ENCODE measurements at places on chromosomes 4 and X.

- no peak for DNase-seq
These were observed 123.3 kb upstream of the RAI2 start for GRCh38 chrX:17984415-17984814.

- DNase-seq, result no peak
These were observed at the start of gene NEXMIF for GRCh38 chrX:74925225-74926088. NEXMIF (minus strand) TSS chrX:74925452.

GRCh38 chr4:105192474-105192873 is 45.8 kb downstream of the TET2 start:
- DNase-seq, result no peak

GRCh38 chrX:39982948-39983347 is 114.8 kb downstream of the BCOR start:
- DNase-seq, result no peak

DNA sequence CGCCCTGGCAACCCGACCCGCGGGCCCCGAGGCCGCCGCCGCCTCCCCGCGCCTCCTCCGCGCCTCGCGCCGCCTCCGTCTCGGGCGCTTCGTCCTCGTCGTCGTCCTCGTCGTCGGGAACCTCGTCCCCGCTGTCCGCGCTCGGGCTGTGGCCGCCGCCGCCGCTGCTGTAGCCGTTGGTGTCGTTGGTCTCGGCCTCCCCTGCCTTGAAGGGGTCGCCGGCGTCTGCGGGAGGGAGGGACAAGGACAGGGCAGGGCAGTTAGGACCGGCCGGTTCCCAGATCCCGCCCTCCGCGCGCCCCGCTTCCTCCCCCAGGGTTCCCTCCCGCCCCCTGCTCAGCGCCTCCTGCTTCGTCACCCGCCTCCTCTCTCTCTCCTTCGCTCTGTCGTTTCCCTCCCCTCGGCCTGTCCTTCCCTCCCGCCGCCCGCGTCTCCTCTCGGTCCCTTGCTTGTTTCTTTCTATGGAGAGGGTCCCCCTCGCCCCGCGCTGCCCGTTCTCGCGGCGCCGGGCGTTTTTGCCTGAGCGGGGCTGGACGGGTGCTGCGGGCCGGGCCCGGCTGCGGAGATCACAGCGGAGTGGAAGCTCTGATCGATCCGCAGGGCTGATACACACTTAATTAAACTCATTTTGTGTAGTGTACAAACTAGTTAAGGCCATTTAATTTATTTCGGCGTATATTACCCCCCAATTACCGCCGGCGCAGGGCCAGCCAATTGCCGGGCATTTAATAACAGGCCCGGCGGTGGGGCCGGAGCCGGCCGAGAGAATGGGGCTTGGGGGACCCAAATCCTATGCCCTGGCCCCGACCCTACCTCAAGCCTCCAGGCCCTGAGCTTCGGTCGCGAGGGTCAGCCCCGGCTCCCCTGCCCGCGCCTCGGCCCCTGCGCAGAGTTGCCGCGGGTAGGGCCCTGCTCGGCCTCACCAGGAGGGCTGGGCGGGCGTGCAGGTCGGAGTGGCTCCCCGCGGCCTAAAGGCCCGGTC is 2.4 kb downstream of the NKX1-1 start:
- DNase-seq, result no peak

Data from hematopoietic multipotent progenitor cell treated with erythropoietin and hydrocortisone succinate and interleukin-3 and kit ligand, for 15 days (in vitro differentiated cells).